ENCODE measurements at places on chromosomes 11 and 22.

DNA sequence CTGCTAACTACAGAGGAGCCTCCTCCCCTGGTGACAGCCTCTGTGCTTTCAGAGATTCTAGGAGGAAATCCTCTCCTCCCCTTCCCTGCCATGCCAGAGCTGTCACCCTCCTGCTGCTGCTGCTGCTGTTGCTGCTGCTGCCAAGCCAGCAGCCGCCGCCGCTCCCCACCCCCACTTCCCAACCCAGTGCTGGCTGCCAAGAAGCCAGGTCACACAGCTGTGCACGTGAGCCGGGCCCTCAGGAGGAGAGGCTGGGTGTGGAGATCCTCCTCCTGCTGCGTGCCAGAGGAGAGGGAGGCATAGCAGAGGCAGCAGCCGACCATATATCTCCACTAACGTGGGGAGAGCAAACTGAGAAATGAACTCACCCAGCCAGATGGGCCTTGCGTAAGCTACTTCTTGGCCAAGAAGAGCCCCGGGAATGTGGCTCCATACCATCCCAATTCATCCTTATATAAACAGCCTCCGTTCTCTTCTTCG is 12.4 kb downstream of the CRY2 start:
- DNase-seq = no peak

DNA sequence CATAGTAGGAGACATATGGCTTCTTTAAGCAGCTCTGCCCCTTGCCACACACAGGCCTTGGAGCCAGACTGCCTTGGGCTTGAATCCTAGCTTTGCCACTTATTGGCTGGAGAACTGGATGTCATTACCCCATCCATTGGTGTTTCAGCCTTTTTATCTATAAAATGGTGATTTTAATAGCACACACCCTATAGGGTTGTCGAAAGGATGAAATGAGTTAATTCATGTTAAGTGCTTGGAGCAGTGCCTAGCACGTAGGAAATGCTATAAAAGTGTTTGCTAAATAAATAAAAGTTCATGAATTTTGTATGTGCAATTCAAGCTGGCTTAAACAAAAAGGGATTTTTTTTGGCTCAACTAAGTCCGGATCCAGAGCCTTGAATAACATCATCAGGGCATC is 120.7 kb downstream of the TIMP3 start:
- no peak for DNase-seq

GRCh38 chr11:97965849-97966646 is 1054.7 kb upstream of the CNTN5 start:
- DNase-seq = no peak

DNA sequence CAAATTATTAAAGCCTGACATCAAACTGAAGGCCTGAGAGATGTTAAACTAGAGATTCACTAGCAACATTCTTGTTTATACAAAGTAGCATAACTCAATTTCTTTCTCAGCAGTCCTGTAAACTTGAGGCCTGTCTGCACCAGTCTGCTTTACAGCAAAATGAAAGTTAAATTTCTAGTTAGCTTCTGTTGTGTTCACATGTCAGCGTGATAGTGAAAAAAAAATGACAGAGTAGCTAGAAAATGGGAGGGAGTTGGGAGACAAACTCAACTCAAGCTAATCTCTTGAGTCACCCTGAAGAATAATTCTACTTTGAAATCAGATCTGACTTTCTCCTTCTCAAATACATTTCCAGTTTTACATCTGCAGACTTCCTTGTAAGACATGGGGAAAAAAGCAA is 6.5 kb downstream of the RBFOX2 start:
- DNase-seq = no peak

GRCh38 chr22:41668971-41669911 is 19.4 kb downstream of the SNU13 start:
- no peak for DNase-seq

GRCh38 chr11:10550503-10551289 is 9.7 kb upstream of the RNF141 start:
- DNase-seq = no peak

- DNase-seq = peak; percentile 59
Measured at GRCh38 chr11:34451053-34451452, 12.3 kb downstream of the CAT start.

GRCh38 chr11:57787920-57788702 is 26.5 kb downstream of the CTNND1 start:
- peak; percentile 87 for DNase-seq

DNA sequence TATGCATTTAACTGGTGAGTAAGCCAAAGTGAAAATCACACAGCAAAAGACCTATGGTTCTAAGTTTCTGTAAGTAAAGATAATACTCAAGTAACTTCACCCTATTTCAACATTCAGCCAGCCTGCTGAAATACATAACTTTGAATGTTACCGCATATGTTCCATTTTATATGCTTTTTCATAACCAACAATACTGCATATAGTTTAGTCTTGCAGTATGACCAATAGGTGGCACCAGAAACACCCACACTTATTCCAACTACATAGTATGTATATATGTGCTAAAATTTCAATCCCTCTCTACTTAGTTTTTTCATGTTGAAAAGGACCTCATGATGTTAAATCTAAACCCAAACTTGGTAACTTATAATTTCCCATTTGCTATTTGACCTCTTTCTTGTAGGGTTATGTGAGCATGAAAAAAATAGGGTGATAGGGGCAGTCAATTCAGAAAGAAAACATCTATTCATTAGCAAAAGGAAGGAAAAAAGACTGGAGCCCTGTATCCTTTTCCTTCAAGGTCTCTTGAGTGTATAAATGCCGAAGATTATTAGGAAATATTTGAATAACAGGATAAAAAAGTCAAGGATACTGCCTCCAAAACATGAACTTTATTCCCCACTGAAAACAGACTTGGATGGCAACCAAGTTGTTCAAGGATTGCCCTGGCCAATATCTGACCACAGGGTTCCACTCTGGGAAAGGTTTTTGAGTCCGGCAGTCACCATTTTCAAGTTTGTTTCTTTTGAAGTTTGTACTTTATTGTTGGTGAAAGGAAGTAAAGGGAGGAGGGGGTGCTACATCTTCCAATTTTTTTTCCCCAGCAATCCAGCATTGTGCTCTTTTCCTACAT is 23.8 kb upstream of the FZD4 start:
- peak; percentile 6 for DNase-seq

- DNase-seq = no peak
Measured at GRCh38 chr11:8794677-8795103, 112.1 kb downstream of the RPL27A start.

- no peak for DNase-seq
Measured at GRCh38 chr11:116697011-116697410, 75.8 kb downstream of the BUD13 start.

DNA sequence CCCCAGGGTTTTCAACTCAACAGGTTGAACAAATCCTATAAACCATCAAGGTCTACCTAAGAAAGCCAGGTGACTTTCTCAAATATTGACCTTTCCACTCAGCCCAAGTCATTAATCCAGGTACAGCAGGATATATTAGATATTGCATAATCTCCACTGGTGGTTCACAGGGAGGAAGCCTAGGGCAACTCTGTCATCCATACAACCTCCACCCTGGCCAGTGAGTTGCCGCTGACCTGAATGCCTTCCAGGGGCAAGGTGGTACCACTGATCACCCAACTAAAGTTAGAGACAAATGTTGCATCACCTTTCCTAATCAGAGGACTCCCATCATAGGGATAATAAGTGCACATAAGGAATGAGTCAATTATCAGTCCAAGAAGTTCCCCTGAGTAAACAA is 22.9 kb downstream of the GUCD1 start:
- DNase-seq = no peak

GRCh38 chr11:68282141-68282860 is 10.5 kb upstream of the C11orf24 start:
- peak; percentile 41 for DNase-seq

GRCh38 chr22:23245045-23245798 is 64.9 kb downstream of the BCR start:
- DNase-seq = no peak

DNA sequence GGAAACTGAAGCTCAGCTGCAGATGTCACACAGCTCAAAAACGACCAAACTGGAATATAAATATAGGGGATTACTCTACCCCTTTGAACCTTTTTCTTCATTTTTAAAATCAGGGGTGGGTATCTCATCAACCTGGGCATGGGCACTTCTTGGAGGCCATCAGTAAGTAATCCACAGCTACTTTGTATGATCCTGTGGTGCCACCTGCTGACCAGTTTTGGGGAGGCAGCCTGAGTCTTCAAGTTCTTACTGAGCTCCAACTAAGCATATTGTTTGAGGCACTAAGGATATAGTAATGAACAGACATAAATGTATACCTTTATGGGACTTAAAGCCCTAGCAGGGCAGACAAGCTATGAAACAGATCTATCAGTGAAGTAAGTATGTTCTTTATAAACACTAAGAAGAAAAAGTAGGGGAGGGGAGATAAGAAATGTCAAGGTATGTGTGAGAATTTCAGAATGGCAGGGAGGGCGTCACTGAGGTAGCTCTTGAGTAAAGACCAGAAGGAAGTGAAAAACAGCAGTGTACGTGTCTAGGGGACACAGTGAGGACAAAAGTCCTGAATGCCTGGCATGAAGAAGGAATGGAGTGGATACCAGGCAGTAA is 18.4 kb downstream of the TUB start:
- peak; percentile 79 for DNase-seq

GRCh38 chr11:66221726-66222236 is 46.7 kb upstream of the RAB1B start:
- DNase-seq = no peak

- DNase-seq = no peak
Measured at GRCh38 chr11:42657169-42657568, 654.6 kb upstream of the API5 start.

GRCh38 chr11:23789938-23790371 is 706.9 kb upstream of the LUZP2 start:
- no peak for DNase-seq

DNA sequence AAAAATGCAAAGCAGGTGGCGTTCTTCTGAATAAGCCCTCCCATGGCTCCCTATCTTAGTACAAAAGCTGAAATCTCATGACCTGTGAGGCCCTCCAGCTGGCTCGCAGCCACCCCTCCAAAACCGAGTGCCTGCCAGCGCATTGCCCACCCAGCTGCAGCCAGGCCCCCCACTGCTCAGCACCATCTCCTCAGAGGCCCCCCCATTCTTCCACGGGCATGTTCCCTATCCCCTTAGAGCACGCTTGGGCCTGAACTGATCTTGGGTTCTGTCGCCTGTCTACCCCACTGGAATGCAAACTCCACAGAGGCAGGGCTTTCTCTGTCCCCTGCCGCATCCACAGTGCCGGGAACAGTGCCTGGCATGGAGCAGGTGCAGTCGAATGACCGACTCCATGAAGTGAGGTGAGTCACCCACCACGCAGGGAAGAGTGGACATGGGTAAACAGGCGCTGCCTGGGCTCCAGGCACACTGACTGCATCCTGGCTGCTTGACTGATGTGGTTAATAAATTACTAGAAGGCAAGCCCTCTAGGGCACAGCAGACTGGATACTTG is 11.3 kb upstream of the EFCAB6 start:
- DNase-seq = no peak

- no peak for DNase-seq
Measured at GRCh38 chr11:26483108-26483507, 89.0 kb downstream of the MUC15 start.

GRCh38 chr11:60950933-60951605 is 907 bp downstream of the SLC15A3 start:
- peak; percentile 63 for DNase-seq

DNA sequence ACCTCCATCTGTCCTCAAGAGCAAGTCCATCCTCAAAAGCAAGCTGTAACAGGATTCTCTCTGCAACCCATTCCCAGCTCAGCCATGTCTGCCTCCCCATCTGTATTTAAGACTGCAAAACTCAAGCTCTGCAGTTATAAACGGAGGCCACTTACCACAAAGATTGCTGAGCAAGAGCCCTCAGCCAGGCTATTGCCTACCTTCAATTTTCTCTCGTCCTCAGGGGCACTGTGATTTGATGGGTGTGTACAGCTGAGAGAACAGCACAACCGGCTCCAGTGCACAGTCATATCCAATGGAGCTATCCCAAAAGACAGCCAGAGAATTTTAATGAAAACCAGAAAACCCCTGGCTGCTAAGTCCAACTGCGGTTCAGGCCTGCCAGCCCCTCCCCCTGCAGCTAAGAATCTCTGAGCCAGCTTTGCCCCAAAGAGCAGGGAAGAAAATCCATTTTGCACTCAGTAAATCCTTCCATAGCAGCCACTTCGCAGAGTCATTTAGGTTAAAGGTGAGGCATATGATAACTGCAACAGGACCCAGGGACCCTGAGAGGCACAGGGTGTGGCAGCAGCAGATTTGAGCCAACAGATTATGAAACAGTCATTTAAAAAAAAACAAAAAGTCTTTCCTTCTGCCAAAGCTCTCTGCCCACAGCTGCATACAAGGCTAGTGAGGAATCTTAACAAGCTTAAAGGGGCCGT is 37.6 kb downstream of the RAB30 start:
- DNase-seq = no peak

GRCh38 chr22:45192701-45193187 is 29.0 kb downstream of the NUP50 start:
- no peak for DNase-seq

- no peak for DNase-seq
Measured at GRCh38 chr11:81098471-81098870, 1635.2 kb downstream of the FAM181B start.
